Stimulated activated CD8-positive, alpha-beta memory T cell treated with anti-CD3 and anti-CD28 coated beads, Interleukin-4, amount 100 ng/mL, for 4 hours (primary cell): ENCODE measurements at places on chromosomes 7 and 10.

GRCh38 chr10:79112881-79113431 lies 44.2 kb downstream of the ZMIZ1 start:
- DNase-seq, result no peak

GRCh38 chr10:69668721-69669120 lies 38.7 kb downstream of the FAM241B start:
- no peak for DNase-seq

DNA sequence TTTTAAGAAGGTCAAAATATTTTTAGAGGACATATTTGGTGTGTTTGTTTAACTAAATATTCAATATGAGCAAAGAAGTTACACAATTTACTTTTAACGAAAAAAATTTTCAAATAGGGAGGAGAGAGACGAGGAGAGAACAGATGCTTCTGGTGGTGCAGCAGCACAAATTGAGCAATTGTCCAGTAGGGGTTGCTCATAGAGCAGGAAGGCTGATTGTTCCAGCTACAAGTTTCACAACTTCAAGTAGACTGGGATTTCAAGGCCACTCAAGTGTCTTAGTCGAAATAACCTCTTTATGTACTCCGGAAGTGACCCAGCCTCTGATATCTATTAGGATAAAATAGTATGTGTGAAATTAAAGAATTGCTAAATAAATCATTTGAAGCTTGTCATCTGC lies 197.9 kb downstream of the HDAC9 start:
- DNase-seq, result no peak

DNA sequence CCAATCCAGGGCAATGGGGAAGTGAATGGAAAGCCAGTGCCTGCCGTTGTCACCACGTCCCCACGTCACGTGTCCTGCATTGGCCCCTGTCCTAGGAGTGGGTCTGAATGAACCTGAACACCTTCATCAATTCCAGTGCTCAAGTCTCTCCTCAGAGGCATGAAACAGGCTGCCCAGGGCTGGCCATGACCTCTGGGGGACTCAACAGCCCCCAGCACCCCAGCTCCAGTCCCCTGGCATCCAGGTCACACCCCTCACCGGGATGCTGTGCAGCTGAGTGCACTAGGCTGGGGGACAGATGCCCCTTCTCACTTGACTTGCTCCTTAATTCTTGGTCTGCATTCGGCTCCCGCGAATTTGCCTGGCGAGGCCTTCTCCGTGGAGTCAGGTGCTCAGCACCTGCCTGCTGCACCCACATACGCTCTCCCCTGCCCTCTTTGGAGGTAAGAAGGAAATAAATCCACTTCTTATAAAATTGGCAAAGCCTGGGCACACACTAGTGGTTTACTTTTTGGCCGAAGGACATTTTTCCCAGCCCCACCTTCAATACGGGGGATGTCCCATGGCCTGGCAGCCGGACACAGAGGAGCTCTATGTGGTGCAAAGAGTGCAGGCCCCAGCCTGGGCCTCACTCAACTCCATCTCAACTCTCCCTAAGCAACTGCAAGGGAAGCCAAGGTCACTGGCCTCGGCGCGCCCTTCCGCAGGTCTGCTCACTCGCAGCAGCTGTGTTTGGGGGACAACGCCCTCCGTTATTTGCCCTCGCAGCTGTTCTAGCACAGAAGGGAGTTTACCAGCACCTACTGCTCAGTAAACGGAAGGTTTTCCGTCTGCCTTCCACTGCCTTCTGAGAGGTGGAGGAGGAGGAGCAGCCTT lies 77.6 kb upstream of the SHH start:
- no peak for DNase-seq

DNA sequence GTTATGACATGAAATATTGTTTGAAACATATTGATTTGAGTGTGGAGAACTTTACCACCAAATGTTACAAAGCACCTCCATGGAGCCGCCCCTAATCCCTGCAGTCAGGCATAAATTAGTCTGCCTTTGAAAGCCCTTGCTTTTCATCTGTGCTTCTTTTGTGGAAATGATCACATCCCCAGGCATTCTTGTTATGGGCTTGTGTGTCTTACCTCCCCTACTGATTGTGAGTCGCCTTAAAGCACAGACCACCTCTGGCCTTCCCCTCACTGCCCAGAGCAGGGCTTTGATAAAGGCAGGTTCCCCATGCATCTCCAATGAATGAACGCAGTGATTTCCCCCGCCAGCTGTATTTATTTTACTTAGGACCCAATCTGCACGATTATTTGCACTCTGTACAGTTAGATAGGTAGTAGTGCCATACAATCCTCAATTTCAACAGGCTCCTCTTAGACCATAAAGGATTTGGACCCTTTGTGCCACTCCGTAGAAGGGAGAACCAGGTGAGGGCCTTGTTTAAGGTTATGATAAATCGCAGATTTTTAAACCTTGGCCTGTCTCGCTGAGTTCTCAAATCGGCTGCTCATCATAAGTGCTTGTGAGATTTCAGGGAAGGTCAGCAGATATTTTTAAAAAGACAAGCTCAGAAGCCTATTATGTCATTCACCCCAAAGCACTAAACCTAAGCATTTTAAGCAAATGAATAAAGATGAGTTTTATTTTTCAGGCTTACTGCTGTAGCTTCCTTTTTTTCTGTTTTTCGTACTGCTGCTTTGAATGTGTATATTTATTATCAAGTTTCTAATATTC lies 107.8 kb downstream of the CUBN start:
- no peak for DNase-seq

DNA sequence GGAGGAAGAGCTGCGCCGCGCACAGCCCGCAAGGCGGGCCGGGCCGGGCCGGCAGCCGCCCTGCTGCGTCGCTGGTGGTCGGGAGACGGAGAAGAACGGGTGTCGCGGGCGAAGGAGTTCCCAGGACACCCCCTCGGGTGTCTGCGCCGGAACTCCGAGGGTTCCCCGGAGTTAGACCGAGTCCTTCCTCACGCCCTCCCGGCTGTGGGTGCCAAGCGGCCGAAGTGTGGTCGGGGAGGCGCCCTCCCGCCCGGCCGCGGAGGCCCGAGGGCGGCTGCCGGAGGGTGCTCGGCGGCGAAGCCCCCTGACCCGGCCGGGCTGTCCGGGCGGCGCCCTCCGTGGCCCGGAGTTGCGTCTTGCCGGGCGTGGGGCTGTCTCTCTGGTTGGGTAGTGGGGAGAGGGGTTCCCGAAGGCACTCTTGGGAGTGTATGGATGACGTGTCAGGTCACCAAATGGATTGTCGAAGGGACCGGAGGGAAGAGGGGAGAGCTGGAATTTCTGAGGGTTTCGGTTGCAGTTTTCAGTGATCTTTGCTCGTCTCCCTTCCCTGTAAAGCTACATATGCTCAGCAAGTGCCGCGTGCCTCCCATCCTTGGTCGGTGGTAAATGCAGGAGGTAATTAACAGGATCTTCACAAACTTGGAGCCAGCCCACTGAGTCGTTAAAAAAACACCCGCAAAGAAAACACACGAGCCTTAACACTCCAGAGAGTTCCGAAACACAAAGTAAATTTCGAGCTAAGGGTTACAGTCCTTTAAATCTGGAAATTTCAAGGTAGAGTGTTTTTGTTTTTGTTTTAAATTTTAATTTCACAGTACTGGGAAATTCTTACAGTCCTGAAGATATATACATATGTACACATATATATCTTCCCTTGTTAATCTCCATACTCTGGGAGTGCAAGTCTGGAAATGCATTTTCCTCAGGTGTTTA lies 871 bp downstream of the ST7 start:
- DNase-seq, result no peak

DNA sequence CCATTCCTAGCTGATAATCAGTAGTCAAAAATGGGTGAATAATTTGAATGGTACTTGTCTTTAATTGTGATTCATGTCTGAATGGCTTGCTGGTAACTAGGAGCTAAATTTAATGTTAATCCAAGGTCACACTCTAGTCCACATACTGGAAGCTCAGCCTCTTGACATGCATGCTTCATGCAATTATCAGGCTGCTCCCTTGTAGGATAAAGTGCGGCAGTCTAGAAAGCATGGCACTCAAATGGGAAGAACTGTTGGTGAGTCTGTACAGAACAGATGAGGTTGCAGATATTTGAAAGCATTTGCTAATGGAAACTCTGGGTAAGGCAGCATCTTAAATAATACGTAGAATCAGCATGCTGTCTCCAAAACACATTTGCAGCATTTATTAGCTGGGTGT lies 499.4 kb downstream of the AUTS2 start:
- DNase-seq, result no peak

DNA sequence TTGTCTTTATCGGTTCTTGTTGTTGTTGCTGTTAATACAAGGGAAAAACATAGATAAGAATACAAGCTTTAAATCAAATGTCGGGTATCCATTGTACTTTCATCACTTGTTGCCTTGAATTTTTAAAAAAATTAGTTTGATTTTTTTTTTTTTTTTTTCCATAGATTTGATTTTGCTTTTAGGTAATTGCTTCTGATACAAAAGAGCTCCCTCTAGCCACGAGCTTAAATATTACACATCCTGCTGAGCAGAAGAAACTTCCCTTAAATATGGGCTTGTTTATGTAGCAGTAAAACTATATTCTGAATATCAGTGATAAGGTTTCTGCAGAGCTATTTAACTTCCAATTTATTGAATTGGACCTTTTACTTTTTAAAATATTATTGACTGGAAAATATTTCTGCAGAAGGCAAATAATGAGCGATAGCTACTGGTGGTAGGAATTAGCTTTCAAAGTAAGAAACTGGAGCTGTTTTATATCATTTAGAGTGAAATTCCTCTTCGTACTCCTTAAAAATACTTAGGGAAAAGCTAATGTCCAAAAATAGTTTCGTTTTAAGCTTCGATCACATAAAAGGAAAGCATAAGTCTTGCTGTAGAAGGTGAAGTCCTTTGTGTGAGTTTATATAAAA lies 216.9 kb downstream of the POLR1F start:
- DNase-seq, result no peak

DNA sequence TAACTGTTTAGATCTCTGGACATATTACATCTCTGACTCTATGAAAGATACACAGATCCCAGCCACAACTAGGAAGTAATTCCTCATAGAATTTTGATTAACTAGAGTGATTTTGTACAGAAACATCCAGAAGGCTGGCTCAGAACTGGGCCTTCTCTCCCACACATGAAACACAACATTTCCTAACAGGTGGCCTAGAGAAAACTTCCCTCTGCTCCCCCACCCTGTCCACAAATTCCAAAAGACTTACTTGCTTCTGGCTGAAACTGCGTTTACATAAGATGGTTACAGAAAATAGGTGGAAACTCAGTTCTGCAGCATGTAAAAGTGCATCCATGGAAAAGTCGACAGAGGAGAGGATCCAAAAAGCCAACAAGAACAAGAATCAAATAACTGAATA lies 132.9 kb downstream of the FZD1 start:
- DNase-seq, result no peak

GRCh38 chr10:86538547-86538946 lies 17.0 kb upstream of the WAPL start:
- no peak for DNase-seq

- DNase-seq, result no peak
Measured at GRCh38 chr7:116027786-116028185, 2.8 kb downstream of the TFEC start.

DNA sequence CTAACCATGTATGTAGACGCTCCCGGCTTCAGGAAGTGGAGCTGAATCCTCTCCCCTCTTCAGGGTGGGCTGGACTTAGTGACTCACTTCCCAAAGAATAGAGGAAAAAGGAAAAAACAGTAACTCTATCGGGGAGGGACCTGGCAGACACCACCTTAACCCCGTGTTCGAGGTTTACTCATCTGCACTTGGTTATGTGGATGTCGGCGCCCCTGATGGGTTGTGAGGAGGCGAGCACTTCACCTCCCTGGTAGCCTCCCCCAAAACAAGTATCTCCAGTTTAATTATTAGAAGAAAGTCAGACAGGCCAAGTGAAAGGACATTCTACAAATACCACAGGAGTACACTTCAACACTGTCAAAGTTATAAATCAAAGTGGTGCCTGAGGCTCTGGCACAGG lies 559.7 kb downstream of the TCERG1L start:
- no peak for DNase-seq

GRCh38 chr10:120041807-120042559 lies 149.5 kb downstream of the SEC23IP start:
- no peak for DNase-seq

DNA sequence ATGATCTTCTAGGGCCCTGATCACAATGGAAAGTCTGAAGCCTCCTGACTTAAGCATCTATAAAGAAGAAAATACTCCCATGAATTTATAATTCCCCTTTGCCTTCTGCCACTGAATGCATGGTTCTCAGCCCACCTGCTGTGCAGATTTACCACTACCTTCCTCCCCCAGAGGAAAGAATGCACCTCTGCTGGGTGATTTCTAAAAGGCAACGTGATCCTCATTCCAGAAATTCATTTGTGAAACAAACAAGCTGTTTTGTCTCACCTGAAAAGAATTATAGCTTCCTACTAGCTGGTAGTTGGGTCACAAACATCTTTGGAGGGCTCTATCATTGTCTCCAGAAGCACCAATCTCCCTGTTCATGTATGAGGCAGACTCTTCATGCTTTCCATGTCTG lies 320.2 kb downstream of the CDC14C start:
- no peak for DNase-seq

DNA sequence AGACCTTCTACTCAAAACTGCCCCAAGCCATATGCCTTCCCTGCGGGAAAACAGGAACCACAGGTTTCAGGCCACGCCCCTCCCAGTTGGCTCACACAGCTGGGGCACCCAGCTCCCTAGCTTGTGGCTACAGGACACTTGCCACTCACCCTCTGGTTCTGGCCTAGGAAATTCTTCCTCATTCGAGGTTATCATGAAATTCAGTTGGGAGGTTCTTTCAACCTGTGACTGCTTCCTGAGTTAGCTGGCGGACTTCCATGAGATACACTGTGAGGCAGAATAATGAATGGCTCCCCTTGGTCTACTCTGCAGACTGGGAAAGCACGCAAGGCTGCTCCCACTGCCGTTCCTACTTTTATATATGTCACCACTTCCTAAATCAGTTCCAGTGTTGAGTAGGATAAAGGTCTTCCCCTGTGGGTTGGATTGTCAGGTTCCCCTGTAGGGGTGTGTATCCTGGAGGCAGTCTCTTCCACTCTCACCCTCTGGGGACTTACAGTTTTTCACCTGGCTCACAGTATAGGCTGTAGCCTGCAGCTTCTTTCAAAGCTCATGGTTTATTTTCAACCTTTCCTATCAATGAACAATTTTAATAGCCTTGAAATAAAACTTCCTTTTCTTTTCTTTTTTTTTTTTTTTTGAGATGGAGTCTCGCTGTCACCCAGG lies 37.0 kb downstream of the GPR22 start:
- DNase-seq, result no peak

- DNase-seq, result no peak
Measured at GRCh38 chr10:6603142-6604125, 23.4 kb upstream of the PRKCQ start.

- DNase-seq, result no peak
Measured at GRCh38 chr7:76267107-76267893, 35.2 kb upstream of the HSPB1 start.

GRCh38 chr10:97736902-97737769 lies at the start of gene ZFYVE27:
ZFYVE27 (plus strand) TSS chr10:97737128; CDS start chr10:97738478, 1,350 bp downstream.
- peak; percentile 91 for DNase-seq

DNA sequence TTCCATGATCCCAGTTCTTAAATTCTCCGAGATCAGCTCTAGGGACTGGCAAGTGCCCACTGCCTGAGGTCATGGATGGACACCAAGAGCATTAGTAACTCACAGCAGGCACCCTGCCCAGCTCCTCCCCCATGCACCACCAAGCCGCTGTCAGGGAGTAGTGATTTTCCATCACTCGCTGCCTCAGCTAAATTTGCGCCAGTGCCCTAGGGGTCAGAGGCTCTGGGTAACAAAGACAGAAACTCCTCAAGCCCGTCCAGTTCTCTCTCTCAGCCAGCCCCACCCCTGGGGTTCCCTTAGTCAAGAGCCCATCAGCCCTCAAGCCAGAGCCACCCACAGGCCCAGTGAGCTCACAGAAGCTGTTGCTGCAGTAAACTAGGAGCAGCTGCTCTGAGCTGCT lies 30.0 kb downstream of the PAX2 start:
- no peak for DNase-seq
